T-helper 17 cell (primary cell): ENCODE measurements at places on chromosomes 4 and X. TPM values are rescaled to one million over a fixed set of nuclear protein-coding genes. Genes with fewer than 3 reads are reported as not detected.

Gene CTAG2
- not detected for total RNA-seq

Gene CT83
- not detected for total RNA-seq

DNA sequence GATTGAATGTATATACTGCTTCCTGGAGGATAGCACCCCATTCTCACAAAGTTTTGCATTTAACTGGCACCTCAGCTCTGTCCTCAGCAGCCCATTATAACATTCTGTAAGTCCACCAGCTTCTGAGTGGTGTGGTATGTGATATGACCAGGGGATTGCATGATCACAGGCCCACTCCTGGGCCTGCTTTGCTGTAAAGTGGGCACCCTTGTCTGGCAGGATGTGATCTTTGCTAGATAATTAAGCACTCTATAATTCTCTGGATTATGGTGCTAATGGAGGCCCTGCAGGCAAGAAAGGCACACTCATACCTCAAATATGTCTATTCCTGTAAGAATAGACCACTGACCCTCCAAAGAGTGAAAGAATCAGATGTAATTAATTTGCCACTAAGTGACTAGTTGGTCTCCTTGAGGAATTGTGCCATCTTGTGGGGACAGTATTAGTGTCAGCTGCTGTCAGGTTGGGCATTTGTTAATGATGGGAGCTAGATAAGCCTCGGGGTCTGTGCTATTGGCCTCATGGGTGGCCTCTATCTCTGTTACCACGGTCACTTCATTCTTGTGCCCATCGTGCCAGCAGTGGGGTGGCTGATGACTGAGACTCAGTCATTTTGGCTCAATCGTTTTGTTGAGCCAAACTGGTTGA is 2.2 kb upstream of the CFI start:
- H3K36me3 ChIP-seq: no peaks in the 10 kb centered on the region
- DNase-seq: no peak
- H3K4me3 ChIP-seq: no peak overlapping the region
- no peak overlapping the region for H3K27ac ChIP-seq
- peaks cover 2% of the 10 kb centered on the region for H3K4me1 ChIP-seq

DNA sequence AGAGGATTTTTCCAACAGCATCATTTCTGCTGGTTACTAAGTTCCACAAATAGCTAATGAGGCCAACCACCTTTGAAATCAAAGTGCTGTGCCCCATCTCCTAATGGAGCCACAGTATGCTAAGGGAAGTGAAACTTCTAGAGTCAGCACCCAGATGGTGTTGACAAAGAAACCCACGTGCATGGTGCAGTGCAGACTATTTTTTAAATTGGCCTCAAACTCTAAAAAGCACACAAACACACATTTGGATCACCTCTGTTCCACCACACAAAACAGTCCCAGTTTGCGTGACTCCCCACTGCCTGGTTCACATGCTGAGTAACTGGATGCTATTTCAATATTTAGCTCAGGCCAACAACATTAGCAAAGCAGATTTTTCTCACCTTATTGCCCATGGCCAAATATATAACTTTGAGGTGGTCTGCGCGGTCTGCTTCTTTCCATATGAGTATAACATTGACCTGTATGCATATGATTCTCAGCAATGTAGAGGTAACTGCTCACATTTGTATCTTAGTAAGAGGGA is 69.9 kb downstream of the AMELX start:
- H3K27me3 ChIP-seq: no peaks in the 10 kb centered on the region
- H3K4me1 ChIP-seq: no peaks in the 10 kb centered on the region
- no peak overlapping the region for H3K27ac ChIP-seq

Gene TSPAN7
- 0.18 TPM for total RNA-seq

GRCh38 chr4:70062000-70062399 is 11.8 kb downstream of the HTN1 start:
- H3K4me1 ChIP-seq: no peaks in the 10 kb centered on the region
- H3K27ac ChIP-seq: no peak overlapping the region
- H3K4me3 ChIP-seq: no peak overlapping the region
- H3K27me3 ChIP-seq: no peaks in the 10 kb centered on the region

- no peak overlapping the region for H3K4me3 ChIP-seq
- H3K27me3 ChIP-seq: no peaks in the 10 kb centered on the region
- DNase-seq: no peak
- H3K36me3 ChIP-seq: no peaks in the 10 kb centered on the region
- H3K4me1 ChIP-seq: no peaks in the 10 kb centered on the region
Measured at GRCh38 chrX:39519566-39520301, 578.0 kb downstream of the BCOR start.

GRCh38 chr4:155614111-155614762 is 52.4 kb upstream of the GUCY1A1 start:
- H3K4me3 ChIP-seq: no peak overlapping the region
- H3K27me3 ChIP-seq: peaks cover 18% of the 10 kb centered on the region
- no peaks in the 10 kb centered on the region for H3K36me3 ChIP-seq
- DNase-seq: no peak

Gene CXorf58
- total RNA-seq: not detected

DNA sequence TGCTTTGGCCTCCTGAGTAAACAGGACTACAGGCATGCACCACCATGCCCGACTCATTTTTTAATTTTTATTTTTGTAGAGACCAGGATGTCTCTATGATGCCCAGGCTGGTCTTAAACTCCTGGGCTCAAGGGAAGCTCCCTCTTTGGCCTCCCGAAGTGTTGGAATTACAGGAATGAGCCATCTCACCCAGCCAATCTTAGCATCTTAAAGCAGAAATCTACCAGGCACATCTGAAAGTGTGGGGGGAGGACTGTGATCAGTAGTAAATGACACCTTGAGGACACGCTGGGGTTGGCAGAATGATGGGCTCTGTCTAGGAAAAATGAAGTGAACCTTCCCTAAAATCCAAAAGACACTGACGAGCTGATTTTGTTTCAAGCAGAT is 149.2 kb downstream of the SPATA18 start:
- no peak overlapping the region for H3K4me3 ChIP-seq
- H3K36me3 ChIP-seq: no peaks in the 10 kb centered on the region
- H3K27me3 ChIP-seq: no peaks in the 10 kb centered on the region

Gene HDX
- 2.8 TPM for total RNA-seq

Gene CFP
- 17.7 TPM for total RNA-seq

Gene BTK
- 10.0 TPM for total RNA-seq

DNA sequence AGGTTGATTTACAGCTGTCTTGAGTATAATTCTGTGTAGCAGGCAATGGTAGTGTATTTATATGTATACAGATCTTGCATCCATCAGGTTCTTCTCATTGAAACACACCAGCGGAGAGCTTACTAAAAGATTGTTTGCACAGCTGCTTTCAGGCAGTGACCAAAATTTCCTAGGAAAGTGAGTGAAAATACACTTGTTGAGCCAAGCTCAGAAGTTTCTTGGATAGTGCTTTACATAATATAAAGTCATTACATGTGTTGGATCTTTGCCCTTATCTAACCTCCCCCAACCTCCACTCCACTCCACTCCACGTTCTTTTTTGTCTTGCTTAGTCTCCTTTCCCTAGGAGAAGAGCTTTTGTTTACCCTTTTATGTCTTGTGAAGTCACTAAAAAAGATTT is 34.1 kb downstream of the CNKSR2 start:
- no peak overlapping the region for H3K27ac ChIP-seq
- H3K4me3 ChIP-seq: no peak overlapping the region
- DNase-seq: no peak
- no peaks in the 10 kb centered on the region for H3K36me3 ChIP-seq

- H3K27me3 ChIP-seq: no peaks in the 10 kb centered on the region
- no peak for DNase-seq
- peak overlapping the region; percentile 2 for H3K27ac ChIP-seq
- H3K4me1 ChIP-seq: peaks cover 59% of the 10 kb centered on the region
Measured at GRCh38 chr4:86977621-86978184, 42.9 kb downstream of the AFF1 start.

Gene KDR
- total RNA-seq: not detected

GRCh38 chrX:10570601-10571000 is 49.8 kb downstream of the MID1 start:
- no peak for DNase-seq
- H3K27ac ChIP-seq: no peak overlapping the region
- H3K4me1 ChIP-seq: no peaks in the 10 kb centered on the region
- H3K27me3 ChIP-seq: no peaks in the 10 kb centered on the region
- no peaks in the 10 kb centered on the region for H3K36me3 ChIP-seq
- H3K4me3 ChIP-seq: no peak overlapping the region

DNA sequence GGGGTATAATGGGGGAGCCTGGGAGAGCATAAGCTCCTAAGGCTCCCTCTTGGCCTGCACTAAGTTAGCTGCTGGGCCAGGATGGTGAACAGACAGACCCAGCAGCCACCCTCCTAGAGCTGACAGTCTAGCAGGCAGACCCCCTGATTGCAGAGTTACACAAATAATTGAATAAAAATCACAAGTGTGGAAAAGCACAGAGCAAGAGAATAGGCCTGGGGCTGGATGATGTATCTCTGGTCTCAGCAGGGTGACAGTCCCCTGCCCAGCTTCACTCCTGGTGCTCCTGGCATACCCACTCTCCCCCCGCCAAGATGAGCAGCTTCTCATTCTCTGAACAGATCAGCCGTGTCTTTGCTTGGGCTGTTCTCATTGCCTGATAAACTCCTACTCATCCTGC is 86.1 kb upstream of the STX18 start:
- no peak overlapping the region for H3K27ac ChIP-seq
- no peaks in the 10 kb centered on the region for H3K27me3 ChIP-seq
- H3K4me3 ChIP-seq: no peak overlapping the region
- DNase-seq: no peak
- H3K36me3 ChIP-seq: no peaks in the 10 kb centered on the region
- H3K4me1 ChIP-seq: no peaks in the 10 kb centered on the region

GRCh38 chrX:107721966-107722707 is 53.5 kb downstream of the TSC22D3 start:
- no peak overlapping the region for H3K27ac ChIP-seq
- no peak for DNase-seq
- H3K4me1 ChIP-seq: peaks cover 8% of the 10 kb centered on the region

- H3K4me3 ChIP-seq: no peak overlapping the region
- no peaks in the 10 kb centered on the region for H3K27me3 ChIP-seq
- no peak for DNase-seq
- no peaks in the 10 kb centered on the region for H3K4me1 ChIP-seq
- H3K36me3 ChIP-seq: no peaks in the 10 kb centered on the region
Measured at GRCh38 chrX:99398545-99398944, 1011.5 kb downstream of the PCDH19 start.

DNA sequence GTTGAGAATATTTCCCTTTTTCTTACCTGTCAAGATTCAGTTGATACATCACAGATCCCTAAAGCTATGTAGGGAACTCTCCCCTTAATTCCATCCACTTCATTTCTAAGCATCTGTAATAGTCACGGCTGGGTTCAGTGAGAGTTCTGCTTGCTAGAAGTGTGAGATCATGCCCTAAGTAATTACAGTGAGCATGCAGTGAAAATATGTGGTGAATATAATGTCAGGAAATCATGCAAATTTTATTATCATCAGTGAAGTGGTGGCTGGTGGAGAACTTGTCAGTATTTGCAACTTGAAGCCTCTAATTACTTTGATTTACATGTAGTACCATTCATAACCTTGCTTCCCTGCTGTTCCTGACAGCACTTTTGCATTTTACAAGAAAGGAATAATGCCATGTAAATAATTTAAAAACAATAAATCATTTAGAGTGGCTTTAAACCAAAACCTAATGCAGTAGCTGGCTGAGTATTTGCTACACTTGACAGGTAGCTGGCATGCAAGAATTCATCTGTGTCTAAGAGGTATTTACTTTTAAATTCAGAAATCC is 28.3 kb upstream of the CFAP299 start:
- no peaks in the 10 kb centered on the region for H3K36me3 ChIP-seq
- peaks cover 2% of the 10 kb centered on the region for H3K4me1 ChIP-seq
- DNase-seq: no peak
- peaks cover 57% of the 10 kb centered on the region for H3K27me3 ChIP-seq
- H3K4me3 ChIP-seq: no peak overlapping the region
- no peak overlapping the region for H3K27ac ChIP-seq

- no peak overlapping the region for H3K27ac ChIP-seq
- H3K27me3 ChIP-seq: no peaks in the 10 kb centered on the region
- no peaks in the 10 kb centered on the region for H3K36me3 ChIP-seq
- H3K4me1 ChIP-seq: no peaks in the 10 kb centered on the region
Measured at GRCh38 chrX:44731160-44731559, 112.7 kb upstream of the DUSP21 start.

GRCh38 chr4:41579526-41579925 is 41.6 kb downstream of the LIMCH1 start:
- DNase-seq: no peak
- no peaks in the 10 kb centered on the region for H3K36me3 ChIP-seq
- no peaks in the 10 kb centered on the region for H3K4me1 ChIP-seq
- no peak overlapping the region for H3K4me3 ChIP-seq
- no peak overlapping the region for H3K27ac ChIP-seq

Gene CXCL3
- total RNA-seq: 1.3 TPM

Gene TBX22
- not detected for total RNA-seq

- no peak overlapping the region for H3K27ac ChIP-seq
- H3K4me3 ChIP-seq: no peak overlapping the region
- peaks cover 22% of the 10 kb centered on the region for H3K27me3 ChIP-seq
- no peak for DNase-seq
Measured at GRCh38 chr4:138770818-138771217, 244.8 kb upstream of the NOCT start.

GRCh38 chr4:17165286-17165685 is 266.8 kb upstream of the LDB2 start:
- H3K4me3 ChIP-seq: no peak overlapping the region
- no peaks in the 10 kb centered on the region for H3K36me3 ChIP-seq
- no peaks in the 10 kb centered on the region for H3K4me1 ChIP-seq

DNA sequence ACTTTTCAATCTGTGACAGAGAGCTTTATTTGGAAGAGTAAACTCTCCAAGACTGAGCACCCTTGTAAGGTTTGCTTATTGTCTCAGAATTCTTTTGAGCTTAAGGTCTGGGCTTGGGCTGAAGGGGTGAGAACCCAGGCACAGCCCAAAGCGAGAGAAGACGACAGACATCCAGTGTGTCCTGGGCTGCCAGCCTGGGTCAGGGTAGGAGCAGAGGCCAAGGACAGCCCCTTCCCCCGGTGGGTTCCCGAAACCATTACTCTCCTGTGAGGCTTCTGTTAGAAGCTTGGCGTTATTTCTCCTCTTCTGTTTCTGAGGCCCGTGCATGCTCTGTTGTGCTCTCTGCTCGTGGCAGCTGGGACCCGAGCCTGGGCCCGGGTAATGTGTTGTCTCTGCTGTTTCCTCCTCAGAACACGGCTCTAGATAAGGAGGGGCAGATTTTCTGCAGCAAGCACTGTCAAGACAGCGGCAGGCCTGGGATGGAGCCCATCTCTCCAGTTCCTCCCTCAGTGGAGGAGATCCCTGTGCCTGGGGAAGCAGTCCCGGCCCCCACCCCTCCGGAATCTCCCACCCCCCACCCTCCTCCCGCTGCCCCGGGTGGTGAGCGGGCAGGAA is 177.5 kb downstream of the DCLK2 start:
- no peaks in the 10 kb centered on the region for H3K27me3 ChIP-seq
- peaks cover 5% of the 10 kb centered on the region for H3K4me1 ChIP-seq
- H3K36me3 ChIP-seq: no peaks in the 10 kb centered on the region
- no peak for DNase-seq

- H3K36me3 ChIP-seq: peaks cover 7% of the 10 kb centered on the region
- H3K4me1 ChIP-seq: no peaks in the 10 kb centered on the region
- DNase-seq: no peak
- peaks cover 17% of the 10 kb centered on the region for H3K27me3 ChIP-seq
Measured at GRCh38 chr4:26267087-26267486, 53.7 kb upstream of the RBPJ start.
